ENCODE measurements at places on chromosomes 7 and 10. TPM values are rescaled to one million over a fixed set of nuclear protein-coding genes. Genes with fewer than 3 reads are reported as not detected.

- no peak overlapping the region for H3K27ac ChIP-seq
- DNase-seq, result no peak
- no peaks in the 10 kb centered on the region for H3K27me3 ChIP-seq
- H3K4me1 ChIP-seq, result no peaks in the 10 kb centered on the region
These were observed 188.1 kb upstream of the TMEM72 start for GRCh38 chr10:44723082-44723481.

PNLIPRP3 gene
- 0.07 TPM for total RNA-seq

- DNase-seq, result no peak
- no peak overlapping the region for H3K4me3 ChIP-seq
- no peaks in the 10 kb centered on the region for H3K4me1 ChIP-seq
- no peak overlapping the region for H3K27ac ChIP-seq
These were observed 485.4 kb downstream of the HTR7 start for GRCh38 chr10:90372451-90372850.

FAM237B gene
- not detected for total RNA-seq

- no peak overlapping the region for H3K4me3 ChIP-seq
- no peak overlapping the region for H3K27ac ChIP-seq
- no peak for DNase-seq
- H3K36me3 ChIP-seq, result no peaks in the 10 kb centered on the region
- H3K27me3 ChIP-seq, result no peaks in the 10 kb centered on the region
- H3K4me1 ChIP-seq, result no peaks in the 10 kb centered on the region
These were observed 6.6 kb downstream of the AIFM2 start for GRCh38 chr10:70125918-70126552.

CLDN15 gene
- total RNA-seq, result 5.6 TPM

ADAMTS14 gene
- total RNA-seq, result 0.18 TPM

- no peaks in the 10 kb centered on the region for H3K4me1 ChIP-seq
- H3K27me3 ChIP-seq, result no peaks in the 10 kb centered on the region
- DNase-seq, result no peak
These were observed 117.9 kb upstream of the COL1A2 start for GRCh38 chr7:94276795-94277194.

GRCh38 chr10:78973901-78974616 lies 94.7 kb upstream of the ZMIZ1 start:
- peaks cover 14% of the 10 kb centered on the region for H3K4me1 ChIP-seq
- H3K27me3 ChIP-seq, result no peaks in the 10 kb centered on the region
- DNase-seq, result no peak
- H3K36me3 ChIP-seq, result no peaks in the 10 kb centered on the region
- H3K27ac ChIP-seq, result peak overlapping the region; percentile 95

GRCh38 chr7:150341263-150342120 lies at the start of gene RARRES2:
Gene RARRES2 (minus strand): TSS chr7:150341629. CDS start chr7:150340609, 1,020 bp downstream.
- peak within 1 kb of the TSS; percentile 96 for H3K27ac ChIP-seq
- no peaks in the 10 kb centered on the region for H3K27me3 ChIP-seq
- H3K4me1 ChIP-seq, result peaks cover 9% of the 10 kb centered on the region
- H3K36me3 ChIP-seq, result no peaks in the 10 kb centered on the region
- peak; percentile 87 for DNase-seq

ERVW-1 gene
- total RNA-seq, result not detected

DNA sequence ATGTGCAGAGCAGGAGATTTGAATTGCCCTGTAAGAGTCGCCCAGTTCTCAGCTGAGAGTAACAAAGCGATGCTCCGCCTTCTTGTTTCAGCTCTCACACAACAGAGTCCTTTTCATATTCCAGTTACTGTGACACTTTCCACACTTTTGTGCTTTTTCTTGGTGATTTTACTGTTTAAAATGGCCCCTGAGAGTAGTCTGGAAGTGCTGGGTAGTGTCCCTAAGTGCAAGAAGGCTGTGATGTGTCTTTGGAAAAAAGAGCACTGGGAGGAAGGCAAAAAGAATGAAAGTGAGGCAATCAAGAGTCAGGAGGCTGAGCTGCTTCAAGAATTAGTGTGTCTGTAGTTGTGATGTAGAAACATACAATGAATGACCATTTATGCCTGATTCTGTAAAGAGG lies 201.2 kb upstream of the SEMA3E start:
- H3K4me1 ChIP-seq, result no peaks in the 10 kb centered on the region
- no peak overlapping the region for H3K4me3 ChIP-seq
- no peaks in the 10 kb centered on the region for H3K36me3 ChIP-seq
- no peak overlapping the region for H3K27ac ChIP-seq

GRCh38 chr7:144378651-144379050 lies 23.4 kb downstream of the ARHGEF5 start:
- no peaks in the 10 kb centered on the region for H3K27me3 ChIP-seq
- no peak overlapping the region for H3K4me3 ChIP-seq
- DNase-seq, result no peak
- no peak overlapping the region for H3K27ac ChIP-seq
- H3K4me1 ChIP-seq, result no peaks in the 10 kb centered on the region

MACC1 gene
- 1.5 TPM for total RNA-seq

PDZD8 gene
- 35.6 TPM for total RNA-seq

OR2A5 gene
- not detected for total RNA-seq

FAM24A gene
- total RNA-seq, result not detected

DNA sequence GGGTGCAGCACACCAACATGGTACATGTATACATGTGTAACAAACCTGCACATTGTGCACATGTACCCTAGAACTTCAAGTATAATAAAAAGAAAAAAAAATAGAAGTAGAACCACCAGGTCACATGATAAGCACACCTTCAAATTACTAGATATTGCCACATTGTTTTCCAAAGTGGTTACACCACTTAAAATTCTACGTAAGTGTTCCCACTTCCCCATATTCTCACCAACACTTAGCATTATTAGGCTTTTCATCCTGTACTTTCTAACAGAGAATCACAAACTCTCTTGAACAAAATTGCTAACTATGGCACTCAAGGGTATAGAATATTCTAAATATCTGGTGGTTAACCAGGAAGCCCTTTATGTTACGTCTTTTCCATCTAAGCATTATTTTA lies 22.6 kb downstream of the SH3PXD2A start:
- H3K4me1 ChIP-seq, result peaks cover 7% of the 10 kb centered on the region
- H3K4me3 ChIP-seq, result no peak overlapping the region
- no peaks in the 10 kb centered on the region for H3K36me3 ChIP-seq
- no peak overlapping the region for H3K27ac ChIP-seq
- H3K27me3 ChIP-seq, result no peaks in the 10 kb centered on the region
- DNase-seq, result no peak

GRCh38 chr7:73487486-73487885 lies 34.6 kb downstream of the BAZ1B start:
- no peak for DNase-seq
- no peak overlapping the region for H3K27ac ChIP-seq

DNA sequence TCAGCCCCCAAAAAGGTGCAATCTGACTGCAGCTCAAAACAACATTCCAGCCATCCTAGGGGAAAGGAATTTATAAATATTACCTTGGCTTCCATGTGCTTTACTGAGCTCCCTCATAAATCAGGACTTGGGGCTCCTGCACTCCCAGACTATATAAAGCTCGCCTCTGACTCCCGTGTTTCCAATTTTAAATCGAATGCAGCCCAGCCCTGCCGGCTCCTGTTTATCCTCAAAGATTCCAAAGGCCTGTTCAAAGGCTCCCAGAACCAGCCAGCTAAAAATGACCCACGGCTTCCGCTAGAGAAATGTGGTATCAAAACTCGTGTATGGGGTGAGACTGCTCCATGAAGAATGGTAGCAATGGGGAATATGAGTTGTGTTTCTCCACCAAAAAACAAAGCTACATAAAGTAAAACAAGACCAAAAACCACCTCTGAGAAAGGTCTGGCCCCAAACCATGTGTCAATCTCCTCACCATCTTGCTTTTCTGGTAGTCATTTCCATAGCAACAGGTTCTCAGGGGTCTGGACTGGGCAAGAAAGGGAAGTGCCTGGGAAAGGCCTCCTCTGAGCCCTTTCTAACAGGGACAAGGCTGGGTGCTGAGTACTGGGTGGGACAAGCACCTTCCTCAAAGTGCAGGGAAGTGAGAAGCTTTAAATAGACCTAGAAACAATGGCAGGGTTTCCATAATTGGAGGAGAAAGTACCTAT lies 5.1 kb downstream of the CALML3 start:
- H3K27ac ChIP-seq, result peak overlapping the region; percentile 33
- no peaks in the 10 kb centered on the region for H3K27me3 ChIP-seq
- DNase-seq, result no peak
- H3K4me3 ChIP-seq, result no peak overlapping the region

- no peaks in the 10 kb centered on the region for H3K36me3 ChIP-seq
- H3K27me3 ChIP-seq, result no peaks in the 10 kb centered on the region
- no peak overlapping the region for H3K27ac ChIP-seq
- H3K4me1 ChIP-seq, result no peaks in the 10 kb centered on the region
- no peak for DNase-seq
These were observed 49.6 kb downstream of the CPED1 start for GRCh38 chr7:121037957-121038716.

PNLIP gene
- not detected for total RNA-seq

GRCh38 chr10:114771157-114771556 lies 50.4 kb upstream of the FHIP2A start:
- no peak overlapping the region for H3K27ac ChIP-seq
- H3K36me3 ChIP-seq, result no peaks in the 10 kb centered on the region
- no peaks in the 10 kb centered on the region for H3K27me3 ChIP-seq
- no peak overlapping the region for H3K4me3 ChIP-seq

GRCh38 chr10:31926160-31926559 lies 2.5 kb downstream of the ARHGAP12 start:
- no peaks in the 10 kb centered on the region for H3K36me3 ChIP-seq
- H3K4me3 ChIP-seq, result no peak overlapping the region
- no peak for DNase-seq

DNA sequence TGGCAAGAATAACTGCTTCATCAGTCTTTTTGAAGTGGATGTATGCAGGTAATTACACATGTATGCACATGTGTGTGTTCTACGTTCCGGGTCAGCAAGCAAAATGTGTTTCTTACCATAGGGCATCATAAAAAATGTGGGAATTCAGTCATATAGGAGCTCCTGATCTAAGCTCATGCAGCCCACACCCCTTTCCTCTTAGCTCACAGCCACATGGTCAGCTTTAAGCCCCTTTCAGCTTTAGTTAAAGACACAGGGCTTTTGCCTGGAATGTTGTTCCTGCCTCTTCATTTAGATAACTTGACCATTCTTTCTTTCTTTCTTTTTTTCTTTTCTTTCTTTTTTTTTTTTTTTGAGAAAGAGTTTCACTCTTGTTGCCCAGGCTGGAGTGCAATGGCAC lies 258.1 kb downstream of the RPS24 start:
- H3K27ac ChIP-seq, result no peak overlapping the region
- H3K36me3 ChIP-seq, result no peaks in the 10 kb centered on the region
- no peaks in the 10 kb centered on the region for H3K4me1 ChIP-seq
- no peak overlapping the region for H3K4me3 ChIP-seq
- no peak for DNase-seq

DNA sequence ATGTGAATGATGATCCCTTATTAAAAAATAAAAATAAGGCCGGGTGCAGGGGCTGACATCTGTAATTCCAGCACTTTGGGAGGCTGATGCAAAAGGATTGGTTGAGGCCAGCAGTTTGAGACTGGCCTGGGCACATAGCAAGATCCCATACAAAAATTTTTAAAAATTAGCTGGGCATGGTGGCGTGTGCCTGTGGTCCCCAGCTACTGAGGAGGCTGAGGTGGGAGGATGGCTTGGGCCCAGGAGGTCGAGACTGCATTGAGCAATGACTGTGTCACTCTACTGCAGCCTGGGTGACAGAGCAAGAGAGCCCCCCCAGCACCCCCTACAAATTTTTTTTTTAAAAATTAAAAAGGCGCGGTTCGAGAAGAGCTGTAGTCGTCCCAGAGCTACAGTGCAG lies 1.2 kb upstream of the BRI3 start:
- H3K4me3 ChIP-seq, result peak overlapping the region; percentile 63
- no peaks in the 10 kb centered on the region for H3K27me3 ChIP-seq
- H3K36me3 ChIP-seq, result no peaks in the 10 kb centered on the region
- peaks cover 22% of the 10 kb centered on the region for H3K4me1 ChIP-seq

GRCh38 chr7:2079332-2080059 lies 153.2 kb downstream of the MAD1L1 start:
- H3K36me3 ChIP-seq, result no peaks in the 10 kb centered on the region
- no peak for DNase-seq
- H3K27ac ChIP-seq, result no peak overlapping the region
- H3K27me3 ChIP-seq, result no peaks in the 10 kb centered on the region
- no peak overlapping the region for H3K4me3 ChIP-seq

SPACDR gene
- 1.8 TPM for total RNA-seq

- no peaks in the 10 kb centered on the region for H3K36me3 ChIP-seq
- no peaks in the 10 kb centered on the region for H3K27me3 ChIP-seq
- H3K4me1 ChIP-seq, result no peaks in the 10 kb centered on the region
- H3K4me3 ChIP-seq, result no peak overlapping the region
- DNase-seq, result no peak
These were observed 1194.4 kb upstream of the SORCS1 start for GRCh38 chr10:108358912-108359311.

ICA1 gene
- total RNA-seq, result 3.5 TPM

- H3K36me3 ChIP-seq, result no peaks in the 10 kb centered on the region
- no peak overlapping the region for H3K4me3 ChIP-seq
- H3K27ac ChIP-seq, result no peak overlapping the region
- no peak for DNase-seq
- no peaks in the 10 kb centered on the region for H3K4me1 ChIP-seq
These were observed 108.0 kb downstream of the SDK1 start for GRCh38 chr7:3408814-3409595.

DNA sequence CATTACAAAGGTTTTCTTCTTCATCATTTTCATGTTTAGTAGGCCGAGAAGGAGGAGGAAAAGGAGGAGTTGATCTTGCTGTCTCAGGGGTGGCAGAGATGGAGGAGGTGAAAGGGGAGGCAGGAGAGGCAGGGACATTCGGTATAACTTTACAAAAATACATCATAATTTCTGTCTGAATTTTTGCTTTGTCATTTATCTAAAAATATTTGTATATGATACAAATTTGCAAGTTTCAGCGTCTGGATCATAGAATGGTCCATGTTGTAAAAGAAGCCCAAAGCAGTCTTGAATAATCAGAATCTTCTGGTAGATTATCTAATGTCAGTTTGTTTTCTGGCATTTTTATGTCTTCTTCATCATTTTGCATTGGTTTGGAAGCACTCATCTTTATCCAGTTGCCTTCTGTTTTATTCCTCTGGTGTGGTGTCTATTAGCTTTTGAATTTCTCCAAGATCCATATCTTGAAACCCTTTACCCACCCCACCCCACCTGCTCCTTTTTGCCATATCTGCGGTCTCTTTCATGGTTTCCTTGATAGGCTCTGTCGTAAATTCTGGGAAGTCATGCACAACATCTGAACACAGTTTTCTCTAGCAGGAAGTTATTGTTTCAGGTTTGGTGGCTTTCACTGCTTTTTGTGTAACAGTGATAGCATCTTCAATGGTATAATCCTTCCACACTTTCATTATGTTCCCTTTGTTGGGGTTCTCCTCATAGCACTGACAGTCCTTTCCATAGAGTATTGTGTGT lies 95.0 kb downstream of the ST7 start:
- H3K4me1 ChIP-seq, result peaks cover 14% of the 10 kb centered on the region
- H3K4me3 ChIP-seq, result no peak overlapping the region
- no peaks in the 10 kb centered on the region for H3K36me3 ChIP-seq
- DNase-seq, result no peak
- H3K27me3 ChIP-seq, result no peaks in the 10 kb centered on the region
